ENCODE measurements at places on chromosomes 1 and 21.

- DNase-seq: no peak
Measured at GRCh38 chr21:42080788-42081083, 9.6 kb downstream of the UMODL1 start.

DNA sequence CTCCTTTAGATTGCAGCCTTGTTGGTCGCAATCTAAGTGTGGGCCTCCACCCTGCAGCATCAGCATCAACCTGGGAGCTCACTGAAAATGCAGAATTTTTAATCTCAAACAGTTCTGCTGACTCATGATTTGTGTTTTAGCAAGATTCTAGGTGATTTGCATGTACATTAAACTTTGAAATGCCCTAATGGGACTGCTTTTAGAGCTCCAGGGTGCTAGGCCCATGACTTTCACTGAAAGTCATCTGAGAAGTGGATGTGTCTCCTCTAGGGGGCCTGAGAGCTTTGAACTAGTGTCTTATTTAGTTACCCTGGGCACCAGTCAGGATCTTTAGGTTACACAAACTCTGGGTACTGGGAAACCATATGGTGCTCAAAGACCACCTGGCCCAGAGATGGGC, 9.0 kb downstream of the TRIM67 start:
- no peak for DNase-seq

- DNase-seq: no peak
Measured at GRCh38 chr21:31564439-31564838, 95.1 kb upstream of the SOD1 start.

GRCh38 chr1:109876617-109877316, 33.9 kb upstream of the CSF1 start:
- DNase-seq: no peak

GRCh38 chr1:165695031-165695430, 3.3 kb downstream of the ALDH9A1 start:
- DNase-seq: no peak

All from pons (tissue), 1 donor.